ENCODE measurements at places on chromosomes 13 and 19. TPM values are rescaled to one million over a fixed set of nuclear protein-coding genes. Genes with fewer than 3 reads are reported as not detected.

The ZNF571 gene
- total RNA-seq: 7.3 TPM

The ZNF560 gene
- not detected for total RNA-seq

The ATP4A gene
- not detected for total RNA-seq

The APC2 gene
- total RNA-seq: 0.43 TPM

DNA sequence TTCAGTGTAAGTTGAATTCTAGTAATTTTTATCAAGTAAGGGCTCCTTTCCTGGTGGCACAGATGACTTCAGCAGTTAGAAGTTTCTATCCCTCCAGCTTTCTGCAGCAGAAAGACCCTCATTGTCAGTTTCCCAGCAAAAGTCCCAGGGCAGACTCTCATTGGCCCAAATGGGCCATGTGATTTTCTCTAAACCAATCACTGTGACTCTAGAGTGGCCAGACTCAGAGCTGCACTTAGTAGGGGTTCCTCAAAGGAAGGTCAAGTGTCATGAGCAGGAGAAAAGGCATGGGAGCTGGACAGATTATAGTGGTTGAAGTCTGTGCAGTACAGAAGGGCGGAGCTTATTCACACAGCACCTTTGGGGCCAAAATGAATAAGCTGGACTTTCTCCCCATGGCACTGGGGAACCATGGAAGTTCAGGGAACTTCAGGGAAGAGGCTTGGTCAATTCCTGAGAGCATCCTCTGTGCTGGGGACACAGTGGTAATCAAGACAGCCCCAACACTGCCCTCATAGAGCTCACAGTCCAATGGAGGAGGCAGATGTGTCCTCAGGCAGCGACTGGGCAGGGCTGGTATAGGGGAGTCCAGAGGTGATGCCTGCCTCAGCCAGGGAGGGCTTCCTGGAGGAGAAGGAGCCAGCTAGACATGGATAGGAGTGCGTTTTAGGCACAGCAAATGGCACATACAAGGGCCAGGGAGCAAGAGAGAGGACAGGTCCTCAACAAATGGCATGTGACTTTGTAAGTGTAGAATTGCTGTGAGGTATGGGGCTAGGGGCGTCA lies 18.3 kb downstream of the CKM start:
- DNase-seq: no peak

DNA sequence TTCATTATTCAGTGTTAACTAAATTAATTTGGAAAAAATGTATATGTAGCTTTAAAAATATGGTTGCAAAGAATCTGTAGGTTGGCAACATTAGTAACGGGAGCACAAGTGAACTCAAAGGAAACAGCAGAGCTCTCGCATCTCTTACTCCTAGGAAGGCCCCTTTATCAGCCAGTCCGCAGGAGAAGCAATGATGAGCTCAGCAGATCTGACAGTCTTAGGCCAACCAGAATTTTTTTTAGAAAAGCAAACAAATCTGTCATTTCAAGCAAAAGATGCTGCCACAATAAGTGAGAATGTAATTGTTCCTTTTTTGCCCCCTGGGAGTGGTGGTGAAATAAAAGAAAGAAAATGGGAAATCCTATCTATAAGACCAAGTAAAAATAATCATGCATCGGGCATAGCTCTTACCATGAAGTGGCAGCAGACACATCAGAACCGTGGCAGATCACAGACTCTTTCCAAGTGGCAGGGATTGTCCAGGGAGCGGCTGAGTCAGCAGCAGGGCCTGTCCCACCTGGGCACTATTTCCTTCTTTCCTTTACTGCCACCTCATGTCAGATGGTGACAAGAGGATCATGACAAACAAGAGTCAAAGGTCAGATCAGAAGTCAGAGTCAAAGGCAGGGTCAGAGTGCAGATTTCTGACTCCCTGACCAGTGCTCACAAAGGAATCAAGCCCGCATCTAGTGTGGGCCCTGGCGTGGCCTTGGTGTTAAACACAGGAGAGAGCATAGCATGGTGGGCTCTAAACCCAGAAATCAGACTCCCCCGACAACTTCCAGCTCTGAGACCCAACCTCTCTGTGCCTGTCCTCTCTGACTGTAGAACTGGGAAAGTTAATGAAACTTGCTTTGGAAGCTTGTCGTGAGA lies 84.0 kb upstream of the MTIF3 start:
- DNase-seq: peak; percentile 27

- no peak for DNase-seq
Measured at GRCh38 chr13:60370343-60370742, 26.7 kb upstream of the TDRD3 start.
